ENCODE measurements at places on chromosomes 13 and 19.

GRCh38 chr13:56687131-56687530 is 453.6 kb upstream of the PRR20A start:
- DNase-seq: no peak

DNA sequence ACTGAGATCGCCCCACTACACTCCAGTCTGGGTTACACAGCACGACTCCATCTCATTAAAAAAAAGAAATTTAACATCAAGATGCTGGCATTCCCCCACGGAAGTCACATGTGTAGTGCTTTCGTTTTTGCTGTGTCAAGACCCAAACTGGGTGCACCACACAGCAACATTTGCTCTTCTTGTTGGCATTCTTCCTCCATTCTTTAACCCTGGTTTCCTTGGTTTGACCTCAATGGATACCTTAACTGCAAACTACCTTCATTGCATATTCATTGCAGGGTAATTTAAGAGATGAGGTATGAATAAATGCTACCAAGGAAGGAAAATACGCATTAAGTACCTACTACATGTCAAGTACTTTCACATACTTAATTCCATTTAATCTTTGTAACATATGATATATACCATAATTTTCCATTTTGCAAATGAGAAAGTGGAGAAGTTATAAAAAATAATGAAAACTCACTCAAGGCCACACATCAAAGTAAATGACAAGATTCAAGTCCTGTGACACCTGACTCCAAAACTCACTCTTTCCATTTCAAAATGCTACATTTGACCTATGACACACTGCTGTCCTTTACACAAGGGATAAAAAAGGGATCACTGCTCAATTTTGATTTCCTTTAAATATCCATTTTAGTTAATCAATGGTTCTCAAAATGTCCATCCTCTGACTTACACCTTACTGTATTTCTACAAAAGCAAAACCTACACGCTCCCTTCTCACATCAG is 59.2 kb downstream of the STK24 start:
- no peak for DNase-seq

- no peak for DNase-seq
These were observed 119.2 kb upstream of the TNFSF11 start for GRCh38 chr13:42454749-42455148.

- no peak for DNase-seq
These were observed 157.2 kb downstream of the MYO16 start for GRCh38 chr13:108786456-108787200.

DNA sequence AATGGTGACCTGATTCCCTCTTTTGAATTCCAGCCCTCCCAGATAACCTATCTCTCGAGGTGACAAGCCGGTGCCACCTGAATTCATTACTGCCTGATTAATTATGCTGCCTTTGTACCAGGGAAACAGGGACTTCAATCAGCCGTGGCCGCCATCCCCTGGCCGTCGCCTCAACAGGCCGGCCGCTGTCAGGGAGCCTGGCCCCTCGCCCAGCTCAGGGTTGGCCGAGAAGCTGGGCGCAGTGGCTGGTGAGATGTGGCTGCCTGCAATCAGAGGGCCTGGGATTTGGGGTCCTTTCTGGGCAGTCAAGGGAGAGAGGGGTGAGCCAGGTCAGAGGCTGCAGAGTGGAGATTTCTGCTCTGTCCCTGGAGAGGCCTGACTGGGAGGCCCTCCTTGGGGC is 91.2 kb downstream of the KCTD15 start:
- no peak for DNase-seq

- no peak for DNase-seq
These were observed 1.2 kb upstream of the GRAMD1A start for GRCh38 chr19:34998777-34999497.

GRCh38 chr13:77831866-77832265 is 86.8 kb downstream of the EDNRB start:
- no peak for DNase-seq

- DNase-seq: no peak
These were observed 15.2 kb upstream of the SLC1A5 start for GRCh38 chr19:46803555-46803954.

- DNase-seq: no peak
These were observed 2.3 kb downstream of the TFDP1 start for GRCh38 chr13:113586661-113587479.

DNA sequence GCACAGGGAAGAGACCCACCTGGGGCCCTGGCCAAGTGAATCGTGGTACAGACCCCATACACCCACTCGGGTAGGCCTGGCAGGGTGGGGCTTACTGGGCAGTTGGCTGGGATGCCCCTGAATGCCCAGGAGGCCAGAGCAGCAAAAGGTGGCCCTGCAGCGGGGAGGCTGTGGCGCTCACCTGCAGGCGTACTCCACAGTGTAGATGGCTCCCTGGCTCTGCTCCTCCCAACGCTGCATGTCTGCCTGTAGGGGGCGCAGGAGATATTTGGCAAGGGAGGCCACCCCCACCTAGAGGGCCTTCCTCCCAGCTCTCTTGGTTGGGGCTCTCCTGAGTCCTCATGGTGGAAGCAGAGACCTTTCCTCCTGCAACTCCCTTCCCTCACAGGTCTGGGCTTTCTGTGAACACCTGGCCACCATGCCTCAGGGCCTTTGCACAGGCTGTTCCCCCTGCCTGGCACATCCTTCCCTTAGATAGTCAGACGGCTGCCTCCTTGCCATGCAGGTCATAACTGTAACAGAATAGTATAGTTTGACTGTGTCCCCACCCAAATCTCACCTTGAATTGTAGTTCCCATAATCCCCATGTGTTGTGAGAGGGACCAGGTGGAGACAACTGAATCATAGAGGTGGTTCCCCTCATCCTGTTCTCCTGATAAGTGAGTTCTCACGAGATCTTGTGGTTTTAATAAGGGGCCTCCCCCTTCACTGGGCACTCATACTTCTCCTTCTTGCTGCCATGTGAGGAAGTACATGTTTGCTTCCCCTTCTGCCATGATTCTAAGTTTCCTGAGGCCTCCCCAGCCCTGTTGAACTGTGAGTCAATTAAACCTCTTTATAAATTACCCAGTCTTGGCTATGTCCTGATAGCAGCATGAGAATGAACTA is 5.9 kb downstream of the BORCS8 start:
- no peak for DNase-seq

GRCh38 chr13:110281736-110282135 is 25.2 kb downstream of the COL4A1 start:
- no peak for DNase-seq

- DNase-seq: no peak
These were observed 112.8 kb downstream of the NALCN start for GRCh38 chr13:101303521-101303920.

- DNase-seq: peak; percentile 28
These were observed 5.2 kb upstream of the STK24 start for GRCh38 chr13:98581971-98582702.

- DNase-seq: no peak
These were observed 1.8 kb downstream of the GADD45B start for GRCh38 chr19:2477732-2478191.

GRCh38 chr19:23255700-23256099 is 5.5 kb upstream of the ZNF724 start:
- DNase-seq: no peak

DNA sequence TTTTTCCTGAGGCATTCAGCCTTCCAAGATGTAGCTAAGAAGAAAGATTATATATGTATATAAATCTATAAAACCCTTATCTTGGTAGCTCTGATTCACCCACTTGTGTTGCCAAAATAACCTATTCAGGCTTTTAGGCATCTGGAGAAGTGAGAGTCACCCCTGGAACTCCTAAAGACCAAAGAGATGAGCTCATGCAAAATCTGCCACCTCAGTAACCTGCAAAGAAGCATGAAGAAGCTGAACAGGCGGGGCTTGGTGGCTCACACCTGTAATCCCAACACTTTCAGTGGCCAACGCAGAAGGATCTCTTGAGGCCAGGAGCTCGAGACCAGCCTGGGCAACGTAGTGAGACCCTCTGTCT is 393.7 kb downstream of the FOXO1 start:
- DNase-seq: no peak

GRCh38 chr13:58165617-58166016 is 534.1 kb downstream of the PCDH17 start:
- no peak for DNase-seq

- DNase-seq: no peak
These were observed 17.6 kb upstream of the TNFRSF19 start for GRCh38 chr13:23552661-23553060.
